ENCODE measurements at places on chromosomes 4 and X.

DNA sequence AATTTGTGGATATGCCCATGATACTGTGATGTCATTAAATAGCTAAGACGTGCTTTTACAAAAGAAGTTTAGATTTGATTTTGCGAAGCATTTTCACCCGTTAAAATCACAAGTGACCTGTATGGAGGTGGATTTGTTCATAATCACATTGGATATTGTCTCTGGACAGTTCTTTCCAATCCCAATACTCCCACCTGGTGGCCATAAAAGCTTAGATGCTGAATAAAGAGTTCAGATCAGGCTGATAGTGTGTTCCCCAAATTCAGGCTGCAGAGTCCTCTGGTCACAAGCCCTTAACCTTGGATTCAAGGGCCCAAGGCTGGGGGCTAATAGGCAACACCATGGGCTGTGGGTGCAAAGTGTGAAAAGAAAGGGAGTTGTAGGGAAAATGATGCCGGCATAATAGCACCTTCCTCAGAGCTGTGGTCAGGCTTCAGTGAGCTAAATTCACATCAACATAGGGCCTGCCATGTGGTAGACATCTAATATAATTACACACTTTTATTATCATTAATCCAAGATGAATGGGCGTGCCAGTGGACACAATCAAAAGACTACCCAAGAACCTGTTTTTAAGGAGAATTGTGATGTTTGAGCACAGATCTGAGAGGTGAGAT lies 28.1 kb downstream of the SMIM43 start:
- DNase-seq, result peak; percentile 63

DNA sequence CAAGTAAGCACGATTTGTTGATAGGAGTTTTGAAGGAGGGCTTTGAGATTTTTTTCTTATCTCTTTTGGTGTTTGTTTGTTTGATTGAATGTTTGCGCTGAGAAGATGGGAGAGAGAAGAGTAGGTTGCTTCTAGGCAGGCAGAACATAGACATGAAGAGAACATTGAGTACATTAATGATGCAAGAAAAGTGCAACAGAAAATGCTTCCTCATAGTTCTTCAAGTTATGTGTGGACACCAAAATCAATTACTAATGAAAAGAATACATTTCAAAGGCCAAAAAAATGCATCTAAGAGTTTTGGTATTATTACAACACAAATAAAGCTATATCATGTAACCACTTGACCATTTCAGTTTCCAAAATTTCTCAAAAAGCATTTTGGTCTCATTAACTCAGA lies 191.0 kb upstream of the PPARGC1A start:
- DNase-seq, result no peak

- DNase-seq, result no peak
Measured at GRCh38 chr4:44777115-44777514, 50.8 kb upstream of the GNPDA2 start.

- DNase-seq, result no peak
Measured at GRCh38 chr4:61533140-61533539, 333.0 kb downstream of the ADGRL3 start.

- no peak for DNase-seq
Measured at GRCh38 chr4:128906581-128906980, 97.1 kb downstream of the JADE1 start.

DNA sequence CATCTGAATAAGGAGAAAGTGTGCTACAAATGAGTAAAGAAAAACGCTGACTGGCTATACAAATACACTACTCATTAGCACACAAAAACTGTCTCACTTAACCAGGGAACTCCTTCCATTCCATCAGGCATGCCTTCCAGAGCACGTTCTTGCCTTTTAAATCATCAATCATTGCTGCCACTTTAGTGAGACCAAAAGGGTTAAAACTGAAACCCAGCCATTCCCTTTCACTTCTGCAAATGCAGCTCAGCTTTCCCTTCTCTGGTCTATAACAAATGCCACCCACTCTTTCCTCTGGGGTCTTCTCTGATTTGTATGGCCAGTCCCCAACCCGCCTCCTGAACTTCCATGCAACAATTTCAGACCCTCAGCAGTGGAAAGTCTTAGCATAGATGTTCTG lies 231.5 kb downstream of the TRIML1 start:
- no peak for DNase-seq

GRCh38 chr4:26463386-26463785 lies 26.9 kb downstream of the CCKAR start:
- DNase-seq, result no peak
